Activated CD8-positive, alpha-beta memory T cell treated with anti-CD3 and anti-CD28 coated beads for 1 hour (primary cell): ENCODE measurements at places on chromosomes 5 and 9.

- DNase-seq = no peak
Measured at GRCh38 chr5:38422622-38423021, 133.8 kb downstream of the LIFR start.

DNA sequence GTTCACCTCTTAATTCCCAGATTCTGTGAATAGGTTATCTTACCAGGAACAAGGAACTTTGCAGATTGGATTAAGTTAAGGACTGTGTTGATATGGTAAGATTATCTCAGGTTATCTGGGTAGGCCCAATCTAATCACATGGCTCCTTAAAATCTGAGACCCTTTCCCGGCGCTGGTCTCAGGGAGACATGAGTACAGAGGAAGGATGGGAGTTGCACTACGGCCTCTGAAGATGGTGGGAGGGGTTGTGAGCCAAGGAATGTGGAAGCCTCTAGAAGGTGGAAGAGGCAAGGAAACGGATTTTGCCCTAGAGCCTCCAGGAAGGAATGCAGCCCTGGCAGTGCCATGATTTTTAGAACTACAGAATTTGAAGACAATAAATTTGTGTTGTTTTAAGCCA lies 95.1 kb downstream of the AK8 start:
- no peak for DNase-seq

GRCh38 chr5:175784230-175784629 lies 87.1 kb upstream of the CPLX2 start:
- DNase-seq = no peak

DNA sequence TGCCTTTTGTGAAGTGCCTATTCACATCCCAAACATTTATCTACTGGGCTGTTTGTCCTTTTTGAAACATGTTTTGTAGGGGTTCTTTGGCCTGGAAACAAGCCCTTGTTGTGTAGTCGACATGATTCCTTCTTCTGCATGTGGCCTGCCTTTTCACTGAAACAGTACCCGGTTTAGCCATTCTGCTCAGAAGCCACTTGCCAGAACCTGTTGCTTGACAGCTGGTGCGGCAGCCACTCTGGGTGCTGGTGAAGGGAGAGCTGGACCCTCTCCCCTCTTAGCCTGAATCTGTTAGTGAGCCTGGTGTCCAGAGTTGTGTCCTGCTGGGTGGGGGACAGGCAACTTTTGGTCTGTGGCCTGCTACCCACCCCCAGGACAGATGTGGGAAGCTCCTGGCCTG lies 128.8 kb upstream of the CACNA1B start:
- DNase-seq = no peak

DNA sequence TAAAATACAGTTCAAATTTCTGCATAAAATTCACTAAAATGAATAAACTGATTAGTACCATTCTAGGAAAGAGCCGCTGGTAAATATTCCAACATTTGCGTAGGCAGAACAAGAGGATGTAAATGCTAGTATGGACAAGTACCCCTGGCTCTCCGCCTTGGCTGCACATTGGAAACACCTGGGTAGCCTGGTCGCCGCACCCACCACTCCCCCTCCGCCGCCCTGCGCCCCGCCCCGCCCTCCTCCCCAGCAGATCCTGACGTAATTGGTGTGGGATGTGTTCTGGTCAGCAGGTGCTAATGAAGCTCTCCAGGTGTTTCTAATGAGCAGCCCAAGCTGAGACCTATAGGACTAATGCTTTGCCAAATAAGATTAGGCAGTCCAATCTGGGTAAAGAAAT lies 225.7 kb downstream of the FRMD3 start:
- no peak for DNase-seq

DNA sequence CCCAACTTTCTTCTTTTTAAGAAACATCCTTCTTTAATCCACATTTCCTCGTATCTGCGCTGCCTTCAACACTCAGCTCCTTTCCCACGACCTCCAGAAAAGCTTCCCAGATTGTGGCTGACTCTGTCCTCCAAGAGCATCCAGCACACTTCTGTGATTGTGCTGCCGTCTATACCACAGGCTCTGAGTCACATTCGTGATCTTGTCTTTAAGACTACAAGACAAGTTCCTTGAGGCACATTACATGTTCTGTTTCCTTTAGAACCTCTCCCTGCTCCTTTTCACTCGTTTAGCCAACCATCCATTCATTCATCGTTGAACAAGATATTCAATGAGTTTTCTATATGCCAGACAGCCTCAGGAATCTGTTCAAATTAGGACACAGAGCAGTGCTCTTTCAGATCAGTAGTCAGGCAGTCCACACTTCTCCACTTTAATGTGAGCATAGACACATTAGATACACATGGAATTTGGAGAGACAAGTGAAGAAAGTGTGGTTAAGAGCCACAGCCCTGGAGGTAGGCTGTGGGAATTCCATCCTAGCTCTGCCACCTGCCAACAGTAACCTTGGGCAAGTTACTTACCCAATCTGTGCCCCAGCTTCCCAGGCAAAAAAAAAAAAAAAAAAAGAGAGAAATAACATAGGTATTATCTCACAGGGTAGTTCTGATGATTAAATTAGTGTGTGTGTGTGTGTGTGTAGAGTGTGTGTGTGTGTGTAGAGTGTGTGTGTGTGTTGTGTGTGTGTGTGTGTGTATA lies 18.9 kb downstream of the WHRN start:
- DNase-seq = no peak

DNA sequence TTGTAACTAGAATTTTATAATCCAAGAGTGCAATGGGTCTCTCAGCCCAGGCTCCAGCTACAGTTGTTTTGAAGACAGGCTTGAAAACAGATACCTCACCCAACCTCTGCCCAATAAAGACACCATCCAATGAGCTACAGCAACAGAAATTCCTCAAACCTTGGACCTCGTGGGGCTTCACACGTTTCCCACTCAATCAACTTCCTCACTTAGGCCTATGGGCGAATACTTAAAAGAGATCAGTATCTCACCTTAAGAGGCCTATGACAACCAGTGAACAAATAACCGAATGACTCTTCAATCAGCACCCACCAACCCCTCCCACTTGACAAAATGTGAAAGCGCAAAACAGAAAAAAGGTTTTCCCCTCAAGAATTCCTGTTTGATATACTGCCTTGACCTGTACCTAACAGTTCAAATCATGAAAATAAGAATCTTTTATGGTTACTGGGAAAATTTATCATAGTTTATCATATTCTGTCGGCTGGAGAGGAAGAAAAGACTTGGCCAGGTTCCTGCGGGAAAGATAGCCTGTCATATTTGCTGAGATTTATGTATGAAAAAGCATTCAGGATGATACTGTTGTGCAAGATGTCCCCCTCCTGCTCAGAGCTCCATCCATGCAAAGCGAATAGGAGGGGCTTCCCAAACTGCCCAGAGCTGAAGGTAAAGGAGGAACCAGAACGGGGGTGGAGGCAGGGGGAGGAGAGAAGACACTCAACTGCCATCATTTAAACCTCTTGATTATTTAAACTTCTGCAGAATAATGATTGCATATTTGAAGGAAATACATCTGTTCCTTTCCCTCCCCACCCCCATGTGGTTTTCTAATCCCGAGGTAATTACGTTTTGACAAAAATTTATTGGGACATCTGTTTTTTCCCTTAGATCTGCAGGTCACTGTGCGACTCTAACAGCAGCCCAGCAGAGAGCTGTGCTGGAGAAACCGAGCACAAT lies 256.3 kb downstream of the NFIB start:
- DNase-seq = no peak

DNA sequence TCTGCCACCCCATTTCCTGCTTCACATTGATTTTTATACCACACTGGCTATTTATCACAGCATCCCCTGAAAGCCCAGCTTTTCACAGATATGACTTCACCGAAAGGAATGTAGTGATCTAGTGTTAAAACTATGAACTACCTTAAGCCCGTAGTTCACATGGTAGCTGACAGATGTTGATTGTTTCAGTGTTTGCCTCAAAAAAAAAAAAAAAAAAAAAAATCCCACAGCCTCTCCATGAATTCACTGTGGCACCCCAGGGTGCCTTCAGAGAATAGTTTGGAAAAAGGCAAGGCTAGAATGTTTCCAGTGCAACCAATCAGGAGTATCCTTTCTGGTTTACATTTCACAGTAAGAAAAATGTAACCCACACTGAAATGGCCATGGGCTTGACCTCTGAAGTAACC lies 37.1 kb downstream of the GLIS3 start:
- no peak for DNase-seq

GRCh38 chr5:8299716-8300115 lies 430.8 kb downstream of the MTRR start:
- DNase-seq = no peak

DNA sequence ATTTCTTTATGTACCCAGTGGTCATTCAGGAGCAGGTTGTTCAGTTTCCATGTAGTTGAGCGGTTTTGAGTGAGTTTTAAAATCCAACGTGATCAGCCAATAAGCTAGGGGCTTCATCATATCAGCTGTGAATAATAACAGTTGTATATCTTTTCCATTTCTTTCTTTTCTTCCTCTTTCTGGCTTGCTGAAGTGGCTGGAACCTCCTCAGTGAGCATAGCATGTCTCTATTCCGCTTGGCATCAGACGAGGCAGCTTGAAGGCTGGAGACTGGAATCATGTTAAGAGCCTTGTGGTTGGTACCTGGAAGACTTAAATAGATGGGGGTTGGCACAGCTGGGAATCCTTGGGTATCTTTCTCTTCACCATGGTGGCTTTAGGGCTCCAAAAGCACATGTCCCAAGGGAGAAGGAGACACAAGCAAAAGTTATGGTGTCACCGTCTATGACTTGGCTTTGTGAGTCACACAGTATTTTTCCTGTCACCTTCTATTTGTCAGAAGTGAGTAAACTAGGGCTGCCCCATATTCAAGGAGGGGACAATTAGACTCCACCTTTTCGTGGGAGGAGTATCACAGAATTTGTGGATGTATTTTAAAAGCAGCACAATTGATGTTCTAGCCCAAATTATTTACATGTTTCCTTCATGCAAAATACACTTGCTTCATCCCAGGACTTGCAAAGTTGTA lies 38.0 kb upstream of the RETREG1 start:
- no peak for DNase-seq

GRCh38 chr9:78865737-78866136 lies 568.8 kb downstream of the PSAT1 start:
- DNase-seq = no peak

- DNase-seq = no peak
Measured at GRCh38 chr9:118324706-118325105, 620.5 kb downstream of the TLR4 start.

- DNase-seq = no peak
Measured at GRCh38 chr9:113556877-113557593, 93.5 kb downstream of the RGS3 start.

- no peak for DNase-seq
Measured at GRCh38 chr5:91332267-91333045, 50.7 kb downstream of the ARRDC3 start.

GRCh38 chr5:64603676-64604075 lies 86.6 kb upstream of the SHISAL2B start:
- DNase-seq = no peak

DNA sequence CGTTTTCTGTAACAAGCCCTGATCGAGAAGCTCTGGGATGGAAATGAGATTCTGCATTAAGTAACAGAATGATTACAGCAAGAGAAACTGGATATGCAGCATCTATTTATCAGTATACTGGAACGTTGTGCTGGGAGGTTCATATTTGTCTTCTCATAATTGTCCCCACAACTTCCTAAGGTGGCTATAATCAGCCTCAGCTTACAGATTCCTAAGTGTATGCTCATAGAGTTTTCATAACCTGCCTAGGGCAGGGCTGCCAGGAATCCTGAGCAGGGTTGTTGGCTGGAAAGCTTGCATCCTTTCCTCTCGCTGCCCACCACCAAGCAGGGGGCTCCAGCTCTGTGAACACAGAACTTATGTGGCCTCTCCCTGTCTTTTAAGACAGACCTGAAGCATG lies 70.2 kb downstream of the FNBP1 start:
- DNase-seq = no peak

DNA sequence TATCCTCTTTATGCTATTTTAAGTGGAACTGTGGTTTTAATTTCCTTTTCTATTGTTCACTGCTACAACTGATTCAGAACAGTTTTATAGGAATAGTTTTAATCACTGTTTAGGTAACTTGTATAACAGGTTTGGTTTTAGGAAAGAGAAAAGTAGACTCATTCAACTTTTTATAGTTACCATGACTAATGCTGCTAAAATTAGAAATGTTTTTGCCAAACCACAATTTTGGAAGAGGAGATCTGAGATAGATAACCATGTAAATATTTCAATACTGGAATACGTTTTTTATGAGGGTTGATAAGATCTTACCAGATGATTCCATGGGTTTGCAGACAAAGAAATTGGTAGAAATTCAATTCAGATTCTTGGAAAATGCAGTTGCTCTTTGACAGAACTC lies 404.6 kb upstream of the ARRDC3 start:
- no peak for DNase-seq

DNA sequence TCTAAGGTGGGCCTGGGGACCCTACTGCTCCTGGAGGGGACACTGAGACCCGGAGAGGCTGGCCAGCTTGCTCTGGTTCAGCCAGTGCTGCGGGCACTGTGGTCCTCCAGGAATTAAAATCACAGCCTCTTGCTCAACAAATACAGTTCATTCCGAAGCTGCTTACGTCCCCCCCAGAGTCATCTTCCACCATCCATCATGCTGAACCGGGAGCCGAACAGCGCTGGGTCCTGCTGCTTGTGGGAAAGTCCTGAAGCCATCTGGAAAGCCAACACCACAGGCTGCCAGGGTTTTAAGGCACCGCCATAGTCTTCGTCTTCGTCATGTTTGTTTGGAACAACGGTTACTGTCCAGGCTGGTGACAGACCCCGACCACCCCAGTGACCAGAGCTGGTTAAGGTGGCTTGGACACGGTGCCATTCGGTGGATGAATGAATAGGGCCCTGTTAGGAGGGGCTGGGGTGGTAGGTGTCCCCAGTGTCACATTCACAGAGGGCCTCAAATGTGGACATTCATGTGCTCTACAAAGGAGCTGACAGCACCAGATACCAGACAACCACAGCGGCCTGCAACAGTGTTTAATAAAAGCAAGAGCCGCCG lies 81.6 kb upstream of the PHYKPL start:
- no peak for DNase-seq

GRCh38 chr5:171149772-171150171 lies 159.3 kb upstream of the TLX3 start:
- no peak for DNase-seq

- no peak for DNase-seq
Measured at GRCh38 chr9:107190061-107190935, 92.8 kb upstream of the RAD23B start.

DNA sequence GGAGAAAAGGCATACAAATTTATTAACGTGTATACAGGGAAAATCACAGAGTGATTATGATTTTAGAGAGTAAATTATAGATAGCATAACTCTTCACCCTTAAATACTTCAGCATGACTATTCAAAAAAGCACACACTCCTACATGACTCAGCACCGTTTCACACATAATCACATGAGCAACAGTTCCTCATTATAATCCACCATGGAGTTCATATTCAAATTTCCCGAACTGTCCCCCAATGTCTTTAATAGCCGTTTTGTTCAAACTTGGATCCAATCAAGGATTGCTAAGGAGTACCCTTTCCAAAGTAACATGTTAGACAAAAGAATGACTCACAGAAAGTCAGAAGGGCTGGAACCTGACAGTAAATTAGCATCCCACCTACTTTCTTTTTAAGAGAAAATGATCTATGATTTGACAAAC lies 32.1 kb downstream of the RAPGEF1 start:
- no peak for DNase-seq

- DNase-seq = no peak
Measured at GRCh38 chr9:81363916-81364480, 325.3 kb downstream of the TLE1 start.

GRCh38 chr9:16510482-16510881 lies 360.0 kb downstream of the BNC2 start:
- no peak for DNase-seq

GRCh38 chr9:111161015-111161415 lies 122.7 kb upstream of the LPAR1 start:
- DNase-seq = no peak
